ENCODE measurements at places on chromosomes 4 and X. TPM values are rescaled to one million over a fixed set of nuclear protein-coding genes. Genes with fewer than 3 reads are reported as not detected.

- no peak for DNase-seq
Observed at GRCh38 chr4:82421796-82422560, 8.3 kb downstream of the HNRNPDL start.

DNA sequence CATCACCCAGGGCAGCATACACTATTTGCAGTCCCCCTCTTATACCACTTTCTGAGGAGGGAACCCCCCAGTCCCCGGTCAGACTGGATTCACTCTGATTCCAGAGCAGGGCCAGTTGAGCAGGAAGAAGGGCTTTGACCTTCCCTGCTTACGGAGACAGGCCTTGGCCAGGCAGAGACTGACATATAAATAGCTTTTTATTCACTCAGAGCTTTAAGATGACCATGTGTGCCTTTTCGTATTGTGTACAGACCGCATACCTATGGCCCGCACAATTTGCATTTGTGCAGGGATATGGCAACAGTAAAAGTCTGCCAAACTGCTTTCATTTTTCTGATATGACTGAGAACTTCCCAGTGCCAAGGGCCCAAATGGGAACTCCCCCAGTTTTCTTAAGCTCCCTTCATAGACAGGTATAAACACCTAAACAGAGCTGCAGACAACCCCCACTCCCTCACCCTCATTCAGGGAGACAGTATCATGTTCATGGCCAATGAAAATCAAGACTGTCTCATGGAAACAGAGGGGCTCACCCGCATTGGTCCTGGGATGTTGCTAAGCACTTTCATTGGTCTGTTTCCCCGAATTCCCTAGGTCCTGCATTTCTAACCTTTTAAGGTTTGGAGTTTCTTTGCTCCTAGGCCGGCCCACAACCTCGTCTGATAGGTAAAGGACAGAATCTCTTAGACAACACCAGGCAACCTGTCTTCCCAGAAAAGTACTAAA is 86.0 kb downstream of the RTL5 start:
- no peak for DNase-seq

DNA sequence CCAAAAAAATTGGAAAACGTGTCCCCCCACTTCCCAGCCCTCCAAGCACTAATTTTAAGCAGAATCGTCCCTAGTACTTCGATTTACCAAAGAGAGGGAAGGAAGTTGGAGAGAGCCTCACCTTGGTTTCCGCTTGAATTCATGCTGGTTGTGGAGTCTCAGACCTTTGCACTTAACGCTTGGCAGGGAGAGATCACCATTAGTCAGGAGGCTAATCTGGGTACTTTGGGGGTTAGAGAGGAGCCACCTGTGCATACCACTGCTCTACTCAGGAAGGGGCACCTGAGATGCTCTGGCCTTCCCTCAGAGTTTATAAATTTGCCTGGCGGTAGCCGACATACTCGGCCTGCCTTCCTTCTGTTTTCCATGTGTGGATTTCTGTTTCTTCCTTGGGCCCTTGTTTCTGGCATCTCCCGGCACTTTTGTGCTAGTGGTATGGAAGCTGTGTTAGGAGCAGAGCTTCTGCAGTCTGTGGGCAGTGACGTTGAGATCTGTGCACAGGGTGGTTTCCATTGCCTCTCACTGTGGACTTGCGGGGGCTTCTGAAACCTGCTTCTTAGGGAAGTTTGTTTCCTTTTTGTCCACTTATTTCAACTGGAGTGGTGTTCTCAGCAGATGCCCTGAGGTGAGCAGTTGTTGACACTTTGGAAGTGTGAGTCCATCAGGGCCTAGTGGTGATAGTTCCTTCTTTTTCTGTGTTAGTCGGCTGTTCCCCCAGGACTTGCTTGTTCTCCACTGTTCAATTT is 104.2 kb downstream of the TMEM131L start:
- no peak for DNase-seq

Gene SLC10A3
- total RNA-seq = 64.1 TPM

DNA sequence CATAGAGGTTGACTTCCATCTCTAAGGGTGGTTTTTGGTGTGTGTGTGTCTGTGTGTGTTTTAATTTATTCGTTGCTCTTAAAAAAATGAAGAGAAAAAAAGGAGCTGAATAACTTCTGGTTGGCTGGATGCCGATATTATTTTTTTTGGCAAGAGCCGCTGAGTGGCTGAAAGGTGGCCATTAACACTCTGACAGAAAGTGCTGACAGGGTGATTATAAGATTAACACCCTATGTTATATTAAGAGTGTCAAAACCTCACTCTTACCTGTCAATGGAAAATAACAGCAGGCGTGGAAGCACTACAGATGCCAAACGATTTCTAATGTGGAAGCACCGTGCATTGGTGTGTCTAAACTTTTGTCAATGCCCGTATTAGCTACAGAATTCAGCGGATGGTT is 622.5 kb downstream of the ANKRD50 start:
- DNase-seq = no peak

- DNase-seq = no peak
Observed at GRCh38 chr4:98996765-98997068, 1.2 kb downstream of the METAP1 start.

DNA sequence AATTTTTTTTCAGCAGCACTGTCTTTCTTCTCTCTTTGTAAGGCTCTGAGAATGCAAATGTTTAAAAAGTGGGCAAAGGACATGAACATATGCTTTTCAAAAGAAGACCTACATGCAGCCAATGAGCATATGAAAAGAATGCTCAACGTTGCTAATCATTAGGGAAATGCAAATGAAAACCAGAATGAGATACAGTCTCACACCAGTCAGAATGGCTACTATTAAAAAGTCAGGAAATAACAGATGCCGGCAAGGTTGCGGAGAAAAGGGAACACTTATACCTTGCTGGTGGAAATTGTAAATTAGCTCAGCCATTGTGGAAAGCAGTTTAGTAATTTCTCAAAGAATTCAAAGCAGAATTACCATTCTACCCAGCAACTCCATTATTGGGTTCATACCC is 51.6 kb downstream of the BMP15 start:
- no peak for DNase-seq

GRCh38 chr4:112540695-112541094 is 24.7 kb upstream of the NEUROG2 start:
- no peak for DNase-seq

Gene RAI2
- 0.13 TPM for total RNA-seq

- DNase-seq = no peak
Observed at GRCh38 chr4:5448221-5448620, 260.1 kb downstream of the EVC2 start.

Gene SPANXC
- not detected for total RNA-seq

Gene FAM9C
- not detected for total RNA-seq

DNA sequence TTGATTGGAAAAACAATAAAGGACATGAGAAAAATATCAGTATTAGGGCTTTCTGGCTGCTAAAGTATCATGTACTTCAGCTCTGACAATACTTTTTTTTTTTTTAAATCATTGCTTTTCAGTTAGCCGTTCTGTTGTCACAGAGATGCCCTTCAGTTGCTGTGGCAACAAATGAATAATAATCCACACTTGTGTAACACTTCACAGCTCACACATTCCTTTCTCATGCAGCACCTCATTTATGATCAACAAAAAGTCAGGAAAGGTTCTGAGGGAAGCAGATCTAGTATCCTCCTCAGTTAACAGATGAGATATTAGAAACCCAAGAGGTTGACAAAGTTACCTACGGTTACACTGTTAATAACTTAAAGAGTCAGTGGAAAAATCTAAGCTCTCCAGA is 444.2 kb upstream of the SLIT2 start:
- DNase-seq = no peak

Gene ART3
- not detected for total RNA-seq

Gene HPSE
- total RNA-seq = 2.6 TPM

Gene GJB1
- total RNA-seq = 0.28 TPM

Gene FAM9B
- total RNA-seq = not detected

DNA sequence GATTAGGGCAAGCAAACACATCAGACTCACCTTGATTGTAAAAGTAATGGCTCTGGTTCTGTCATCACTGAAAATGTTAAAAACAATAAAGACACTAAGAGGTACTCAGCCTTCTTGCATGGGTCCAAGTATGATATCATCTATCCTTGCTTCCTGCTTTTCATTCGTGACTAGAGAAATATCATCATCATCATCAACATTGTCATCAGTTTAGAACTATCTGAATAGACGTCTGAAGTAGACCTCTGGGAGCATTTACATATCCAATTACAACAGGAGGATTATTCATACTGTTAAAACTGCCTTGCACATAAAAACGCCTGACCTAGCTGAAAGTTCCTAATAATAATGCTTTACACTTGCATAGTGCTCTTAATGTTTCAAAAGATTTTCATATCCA is 9.8 kb upstream of the FRAS1 start:
- no peak for DNase-seq

GRCh38 chr4:39978378-39978775 is 666 bp upstream of the PDS5A start:
- DNase-seq = no peak

- DNase-seq = no peak
Observed at GRCh38 chr4:85870298-85871083, 395.5 kb downstream of the ARHGAP24 start.

DNA sequence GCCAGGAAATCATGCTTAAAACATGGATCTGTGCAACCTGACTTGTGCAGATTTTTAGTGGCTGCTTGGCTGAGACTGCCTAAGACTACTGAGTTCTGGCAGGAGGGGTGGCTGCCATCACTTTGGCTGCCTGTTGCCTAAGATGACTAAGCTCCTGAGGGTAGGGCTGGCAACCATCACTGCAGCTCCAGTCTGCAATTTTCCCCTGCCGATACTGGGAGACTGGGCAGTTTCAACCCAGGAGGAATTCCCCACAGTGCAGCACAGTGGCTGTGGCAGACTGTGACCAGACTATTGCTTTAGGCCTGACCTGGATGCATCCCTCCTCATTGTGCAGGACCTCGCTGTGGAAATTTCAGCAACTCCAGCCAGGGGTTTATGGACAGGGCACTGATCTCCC is 544.9 kb downstream of the ANKRD50 start:
- no peak for DNase-seq

Gene PABPC1L2B
- total RNA-seq = not detected

DNA sequence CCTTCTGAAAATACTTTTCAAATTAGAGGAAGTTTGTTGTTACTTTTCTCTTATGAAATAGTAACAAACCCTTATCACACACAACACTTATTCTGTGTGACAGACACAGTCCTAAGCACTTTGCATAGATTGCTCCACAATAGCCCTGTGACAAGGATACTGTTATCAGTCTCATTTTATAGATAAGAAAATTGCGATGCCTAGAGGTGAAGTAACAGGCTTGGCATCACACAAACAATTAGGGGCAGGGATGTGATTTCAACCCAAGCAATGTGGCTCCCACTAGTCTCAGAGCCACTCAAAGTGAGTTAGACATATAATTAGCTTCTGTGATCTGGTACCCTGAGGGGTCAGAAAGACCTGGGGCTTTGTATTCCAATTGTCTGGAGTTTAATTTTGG is 339.9 kb downstream of the FBXO8 start:
- DNase-seq = no peak

DNA sequence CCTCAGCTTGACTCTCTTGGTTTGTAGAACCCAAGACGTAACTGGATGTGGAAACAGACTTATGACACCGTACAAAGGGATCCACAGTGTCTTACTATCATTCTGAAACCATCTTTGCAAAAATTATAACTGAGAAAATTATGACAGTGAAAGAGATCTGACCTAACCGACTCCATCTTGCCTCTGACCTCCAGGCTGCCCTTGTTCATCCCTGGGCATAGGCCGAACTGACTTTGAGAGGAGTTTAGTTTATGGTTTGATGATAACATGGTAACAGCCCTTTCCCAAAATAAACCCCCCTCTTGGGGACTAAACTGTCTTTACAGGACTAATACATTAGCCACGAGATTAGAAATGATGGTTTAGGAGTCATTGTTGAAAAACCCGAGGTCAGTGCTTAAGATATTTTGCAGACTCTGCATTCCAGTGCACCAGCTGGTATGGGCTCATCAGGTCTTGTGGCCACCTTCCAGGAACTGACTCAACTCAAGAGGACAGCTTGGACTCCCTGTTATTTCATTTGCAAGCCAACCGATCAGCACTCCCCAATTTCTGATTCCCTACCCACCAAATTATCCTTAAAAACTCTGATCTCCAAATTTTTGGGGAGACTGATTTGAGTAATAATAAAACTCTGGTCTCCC is 49.6 kb downstream of the CASP3 start:
- DNase-seq = no peak

Gene PPEF2
- not detected for total RNA-seq

- DNase-seq = no peak
Observed at GRCh38 chr4:89216866-89217265, 90.7 kb downstream of the GPRIN3 start.

DNA sequence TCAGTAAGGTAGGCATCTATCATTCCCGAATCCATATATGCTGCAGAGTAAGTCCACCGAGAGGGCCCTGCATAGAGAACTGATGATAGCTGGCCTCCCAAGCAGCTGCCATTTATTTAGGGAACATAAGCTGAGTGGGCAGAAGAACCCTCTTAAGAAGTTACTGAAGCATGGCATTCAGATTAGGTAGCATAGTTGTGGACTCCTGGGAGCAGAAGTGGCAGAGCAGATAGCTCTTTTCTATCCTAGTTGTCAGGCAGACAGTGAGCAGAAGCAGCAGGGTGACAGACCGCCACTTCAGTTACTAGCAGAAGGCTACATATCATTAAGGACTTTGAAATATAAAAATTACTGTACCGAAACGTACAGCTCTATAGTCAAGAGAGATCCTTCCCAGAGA is 454.7 kb downstream of the PPP4R3C start:
- no peak for DNase-seq

Gene F11
- total RNA-seq = not detected

DNA sequence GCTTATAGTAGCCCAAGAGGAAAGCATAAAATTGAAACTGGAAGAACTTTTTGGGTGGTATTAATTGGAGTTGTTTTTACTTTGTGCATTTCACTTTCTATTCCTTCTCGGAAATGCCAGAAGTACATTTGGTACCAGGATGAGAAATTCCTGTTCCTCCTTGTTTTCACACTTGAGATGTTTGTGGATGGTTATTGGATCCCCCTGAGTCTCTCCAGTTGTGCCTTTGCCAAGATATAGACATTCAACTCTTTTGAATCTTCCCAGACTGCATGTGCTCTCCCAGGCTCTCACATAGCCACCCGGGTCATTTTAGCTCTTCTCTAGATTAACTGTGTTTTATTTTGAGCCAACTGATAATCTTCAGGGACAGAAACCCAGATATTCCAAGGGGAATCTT is 120.5 kb downstream of the AFF1 start:
- no peak for DNase-seq

DNA sequence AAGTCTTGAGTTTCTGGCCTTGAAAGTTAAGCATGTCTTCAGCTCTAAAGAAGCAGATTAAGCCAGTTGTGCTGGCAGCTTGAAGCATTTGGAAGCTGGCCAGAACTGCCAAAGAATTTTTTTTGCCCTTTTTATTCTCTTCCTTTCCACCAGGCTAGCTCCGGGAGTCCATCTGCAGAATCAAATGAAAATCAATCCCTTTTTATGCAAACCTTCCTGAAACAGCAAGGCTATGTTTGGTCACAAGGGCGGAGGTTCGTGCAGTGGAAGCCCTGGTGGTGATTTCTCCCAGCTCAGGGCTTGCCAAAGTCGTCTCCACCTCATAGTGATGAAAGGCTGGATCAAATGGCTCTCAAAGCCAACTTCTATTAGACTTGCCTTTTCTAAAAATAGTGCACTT is 21.6 kb upstream of the C4orf54 start:
- no peak for DNase-seq

DNA sequence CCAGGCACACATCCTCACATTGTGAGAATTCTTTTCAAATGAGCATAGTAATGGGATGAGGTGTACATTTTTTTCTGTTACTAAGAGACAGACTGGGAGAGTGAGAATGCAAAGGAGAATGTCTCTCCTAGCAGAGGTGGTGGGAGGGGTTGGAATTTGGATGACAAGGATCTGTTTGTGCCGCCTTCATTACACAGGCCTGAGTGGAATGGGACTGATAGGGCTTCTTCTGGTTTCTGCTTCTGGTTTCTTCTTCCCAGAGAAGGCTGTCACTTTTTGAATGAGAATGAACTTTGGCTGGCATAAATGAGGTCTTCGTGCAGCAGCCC is 55.4 kb downstream of the C4orf51 start:
- no peak for DNase-seq
